Activated naive CD4-positive, alpha-beta T cell (primary cell): ENCODE measurements at places on chromosomes 7 and 10.

DNA sequence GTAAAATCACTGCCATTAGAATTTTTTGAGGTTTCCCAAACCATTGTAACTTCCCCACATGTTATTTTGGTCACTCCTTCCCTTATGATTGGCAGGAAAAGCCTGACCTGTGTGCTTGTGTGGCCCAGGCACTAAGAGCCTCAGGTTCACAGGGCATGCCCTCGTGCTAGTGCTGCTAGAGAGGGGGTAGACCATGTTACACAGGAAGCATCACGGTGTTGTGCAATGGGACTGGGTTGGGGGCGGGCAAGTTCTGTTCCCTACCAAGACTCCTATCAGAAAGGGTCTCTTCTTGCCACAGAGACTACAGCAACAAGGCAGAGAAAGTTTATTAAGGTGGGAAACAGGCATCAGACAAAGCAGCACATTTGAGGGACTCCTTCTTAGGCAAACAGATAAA lies 32.2 kb downstream of the LSM5 start:
- no peak for DNase-seq

GRCh38 chr10:18224626-18225445 lies 84.6 kb downstream of the CACNB2 start:
- DNase-seq, result no peak

DNA sequence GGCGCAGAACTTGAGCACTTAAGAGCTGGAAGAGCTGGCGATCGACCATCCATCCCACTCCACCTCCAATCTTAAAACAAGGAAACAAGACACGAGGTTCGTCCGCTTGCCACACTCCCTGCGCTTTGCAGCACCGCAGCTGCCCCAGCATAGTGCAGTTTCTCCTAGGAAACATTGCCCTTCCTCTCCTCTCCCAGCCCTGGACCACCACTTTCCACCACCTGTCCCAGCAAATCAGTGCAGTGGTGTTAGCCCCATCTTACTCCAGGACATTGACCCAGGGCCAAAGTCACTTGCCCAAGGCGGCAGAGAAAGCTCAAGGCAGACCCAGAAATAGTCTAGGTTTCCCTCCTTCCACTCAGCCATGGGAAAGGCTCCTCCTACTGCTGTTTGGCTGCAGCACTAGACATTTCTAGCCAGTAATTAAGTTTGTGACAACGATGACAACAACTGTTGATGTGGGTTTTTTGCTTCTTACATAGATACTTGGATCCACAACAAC lies 1.5 kb upstream of the PARD3 start:
- DNase-seq, result no peak

DNA sequence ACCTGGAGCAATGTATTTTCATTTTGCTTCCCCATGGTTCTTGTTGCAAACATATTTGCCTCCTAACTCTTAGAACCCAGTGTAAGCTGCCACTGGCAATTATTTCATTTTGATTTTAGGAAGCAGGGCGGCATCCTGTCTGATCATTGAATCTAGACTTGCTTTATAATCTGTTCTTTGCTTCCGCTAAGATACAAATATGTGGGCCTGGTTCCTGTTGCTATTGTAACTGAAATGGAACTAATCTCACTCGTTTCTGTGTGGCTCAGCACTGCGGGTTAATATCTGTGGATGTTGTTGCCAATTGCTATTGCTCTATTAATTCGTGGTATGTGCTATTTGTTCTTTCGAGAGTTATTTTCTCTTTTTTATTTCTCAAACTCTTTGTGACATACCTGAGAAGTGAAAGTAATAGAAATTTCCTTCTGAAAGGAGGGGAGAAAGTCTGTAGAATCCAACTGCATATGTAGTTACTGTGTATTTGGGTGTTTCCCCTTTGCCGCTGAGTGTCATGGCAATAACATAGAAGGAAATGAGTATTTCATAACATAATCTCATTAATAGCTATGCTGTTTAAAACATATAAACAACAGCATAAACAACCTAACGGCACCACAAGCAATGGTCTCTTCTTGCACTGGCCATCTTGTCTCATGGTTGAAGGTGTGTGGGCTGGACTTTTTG lies 62.4 kb downstream of the FZD1 start:
- no peak for DNase-seq

DNA sequence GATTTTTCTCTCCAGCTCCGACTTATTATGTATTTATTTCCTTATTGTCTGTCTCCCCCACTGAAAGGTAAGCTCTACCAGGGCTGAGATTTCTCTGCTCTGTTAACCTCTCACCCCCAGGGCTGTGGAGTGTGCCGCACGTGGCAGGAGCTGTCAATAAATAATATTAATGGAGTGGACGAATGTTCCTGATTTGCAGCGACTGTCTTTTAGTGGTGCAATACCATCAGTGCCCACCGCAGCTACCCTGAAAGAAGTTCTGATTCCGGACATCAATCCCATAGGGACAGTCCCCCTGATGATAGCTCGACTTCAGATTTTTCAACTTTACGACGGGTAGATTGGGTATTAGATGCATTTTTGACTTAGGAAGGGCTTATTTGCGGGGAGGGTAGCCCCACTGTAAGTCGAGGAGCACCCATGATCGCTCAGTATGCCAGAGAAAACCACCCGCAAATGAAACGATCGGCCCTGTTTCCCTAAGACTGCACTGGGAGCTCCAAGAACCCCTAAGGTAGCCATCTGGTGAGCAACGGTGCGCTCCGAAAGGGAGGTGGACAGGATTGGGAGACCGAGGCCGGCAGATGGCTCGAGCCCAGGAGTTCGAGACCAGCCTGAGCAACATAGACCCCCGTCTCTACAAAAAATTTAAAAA lies 986 bp upstream of the PPP2R2D start:
- no peak for DNase-seq

DNA sequence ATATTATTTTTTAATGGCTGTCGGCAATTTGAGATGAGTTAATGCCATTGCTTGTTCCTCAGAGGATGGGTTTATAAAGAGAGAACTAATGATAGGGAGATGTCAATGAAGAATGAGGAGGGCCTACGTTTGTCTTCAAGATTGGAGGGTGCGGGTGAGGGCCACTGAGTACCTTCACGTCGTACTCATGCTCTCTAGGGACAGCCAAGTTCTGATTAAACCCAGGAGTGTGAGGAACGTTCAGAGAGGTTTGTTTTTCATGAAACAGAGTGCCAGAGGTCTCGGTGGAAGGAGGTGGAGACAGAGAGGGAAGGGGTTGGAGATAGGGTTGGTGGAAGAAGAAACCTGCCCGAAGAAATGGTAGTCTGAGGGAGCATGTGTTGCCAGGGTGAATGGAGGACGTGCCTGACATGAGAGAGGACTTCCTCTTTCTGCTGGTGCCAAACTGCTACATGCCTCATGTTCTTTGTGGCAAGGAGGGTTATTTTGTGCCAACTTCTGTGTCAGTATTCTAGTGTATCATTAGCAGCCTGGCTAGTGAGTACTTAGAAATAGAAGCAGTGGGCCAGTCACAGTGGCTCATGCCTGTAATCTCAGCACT lies 8.9 kb downstream of the DHTKD1 start:
- DNase-seq, result no peak

DNA sequence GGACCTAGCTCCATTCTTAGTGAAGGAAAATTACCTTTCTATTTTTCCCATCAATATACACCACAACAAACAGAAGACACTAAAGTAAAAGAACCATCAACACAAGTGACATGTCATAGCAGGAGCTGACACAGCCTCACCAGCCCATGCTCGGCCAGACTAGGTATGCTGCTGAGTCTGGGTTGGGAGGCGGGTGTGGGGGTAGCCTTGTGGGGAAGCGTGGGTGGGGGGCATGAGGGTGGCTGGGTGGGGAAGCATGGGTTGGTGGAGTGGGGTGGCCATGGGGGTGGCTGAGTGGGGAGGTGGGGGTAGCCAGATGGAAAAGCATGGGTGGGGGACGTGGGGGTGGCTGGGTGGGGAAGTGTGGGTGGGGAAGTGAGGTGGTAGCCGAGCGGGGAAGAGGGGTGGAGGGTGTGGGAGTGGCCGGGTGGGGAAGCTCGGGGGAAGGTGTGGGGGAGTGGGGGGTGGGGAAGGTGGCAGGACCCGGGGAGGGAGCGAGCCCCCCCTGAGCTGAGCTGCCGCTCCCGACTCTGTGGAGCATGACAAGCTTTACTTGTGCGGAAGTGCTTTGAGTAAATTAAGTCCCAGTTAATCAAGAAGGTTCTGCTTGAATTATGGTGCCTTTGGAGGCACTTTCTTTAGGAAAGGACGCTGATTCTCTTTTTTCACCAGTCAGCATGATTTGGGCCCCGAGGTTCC lies 294.6 kb upstream of the ZNF32 start:
- DNase-seq, result no peak

- no peak for DNase-seq
These were observed 127.8 kb upstream of the RSU1 start for GRCh38 chr10:16944986-16945385.

DNA sequence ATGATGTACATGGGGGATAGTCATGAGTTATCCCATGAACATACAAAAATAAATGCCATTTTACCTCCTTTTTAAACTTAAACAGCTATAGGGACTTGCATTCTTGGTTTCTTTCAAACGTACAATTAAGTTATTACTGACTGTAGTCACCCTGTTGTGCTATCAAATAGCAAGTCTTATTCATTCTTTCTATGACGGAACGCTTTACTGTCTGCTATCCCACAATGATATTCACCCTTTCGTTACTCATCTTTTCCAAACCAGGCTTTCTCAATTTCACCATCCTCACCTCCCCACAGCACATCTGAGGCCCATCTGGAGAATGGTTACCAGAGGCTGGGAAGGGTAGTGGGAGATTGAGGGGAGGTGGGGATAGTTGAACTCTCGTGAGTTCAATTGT lies 218.8 kb downstream of the PHF14 start:
- DNase-seq, result no peak

DNA sequence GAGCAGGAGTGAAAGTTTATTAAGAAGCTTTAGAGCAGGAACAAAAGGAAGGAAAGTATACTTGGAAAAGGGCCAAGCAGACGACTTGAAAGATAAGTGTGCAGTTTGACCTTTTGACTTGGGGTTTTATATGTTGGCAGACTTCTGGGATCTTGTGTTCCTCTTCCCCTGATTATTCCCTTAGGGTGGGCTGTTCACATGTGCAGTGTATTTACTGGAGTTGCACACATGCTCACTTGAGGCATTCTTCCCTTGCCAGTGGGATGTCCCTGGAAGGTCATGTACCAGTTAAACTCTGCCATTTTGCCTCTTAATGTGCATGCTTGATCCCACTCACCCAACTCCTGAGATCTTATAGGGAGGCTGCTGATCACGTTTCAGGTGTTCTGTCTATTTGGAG lies 23.4 kb upstream of the ARHGAP12 start:
- no peak for DNase-seq

- DNase-seq, result no peak
These were observed 28.7 kb downstream of the CFAP46 start for GRCh38 chr10:132913559-132914115.

- DNase-seq, result no peak
These were observed 630.8 kb downstream of the SUGCT start for GRCh38 chr7:40765639-40766038.

DNA sequence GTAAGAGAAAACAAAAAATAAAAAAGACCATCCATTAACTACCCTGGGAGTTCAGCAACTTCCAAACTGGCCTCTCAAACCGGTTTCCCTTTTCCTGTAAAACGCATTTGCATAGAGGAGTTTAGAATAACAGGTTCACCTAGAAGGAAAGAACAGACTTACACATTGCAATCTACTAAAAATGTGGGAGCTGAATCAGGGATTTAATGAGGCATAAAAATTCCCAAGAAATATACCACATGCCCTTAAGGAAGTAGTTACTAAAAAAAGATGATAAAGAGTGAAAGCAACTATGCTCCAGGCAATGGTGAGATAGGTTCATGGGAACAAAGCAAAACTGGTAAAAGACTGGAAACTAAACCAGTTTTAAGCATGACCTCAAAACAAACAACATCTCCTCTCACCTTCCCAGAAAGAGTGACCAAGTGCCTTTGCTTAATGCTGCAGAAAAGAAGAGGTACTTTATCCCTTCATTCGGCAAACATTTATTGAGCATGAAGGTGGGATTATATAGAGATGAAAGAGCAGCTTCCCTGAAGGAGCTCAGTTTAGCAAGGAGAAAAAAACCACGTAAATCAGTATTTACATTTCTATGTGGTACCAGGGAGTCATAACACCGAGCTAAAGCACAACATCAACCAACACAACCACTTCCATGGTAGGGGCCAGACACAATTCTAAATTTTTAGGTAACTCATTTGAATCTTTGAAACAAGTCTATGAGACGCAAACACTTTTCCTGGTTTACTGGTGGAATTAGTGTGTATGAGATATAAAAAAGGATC lies 152.8 kb downstream of the SGMS1 start:
- DNase-seq, result no peak

DNA sequence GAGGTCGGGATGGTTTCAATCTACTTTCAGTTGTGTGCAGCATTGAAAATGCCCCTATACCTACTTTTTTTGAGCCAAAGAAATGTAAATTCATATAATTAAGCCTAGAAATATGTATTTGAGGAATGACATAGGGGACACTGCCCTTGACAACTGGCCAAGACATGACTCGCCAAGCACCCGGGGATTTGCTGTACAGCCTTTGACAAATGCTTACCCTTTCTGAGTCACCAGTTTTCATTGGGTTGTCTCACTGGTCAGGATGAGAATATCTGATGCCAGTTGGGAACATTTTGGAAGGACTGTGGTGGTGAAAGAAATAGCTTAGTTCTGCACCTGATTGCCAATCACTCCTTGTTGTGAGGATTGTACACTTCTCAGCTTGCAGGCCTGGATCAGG lies 166.8 kb upstream of the HABP2 start:
- no peak for DNase-seq

- DNase-seq, result no peak
These were observed 191.8 kb downstream of the HTR7 start for GRCh38 chr10:90665905-90666662.

DNA sequence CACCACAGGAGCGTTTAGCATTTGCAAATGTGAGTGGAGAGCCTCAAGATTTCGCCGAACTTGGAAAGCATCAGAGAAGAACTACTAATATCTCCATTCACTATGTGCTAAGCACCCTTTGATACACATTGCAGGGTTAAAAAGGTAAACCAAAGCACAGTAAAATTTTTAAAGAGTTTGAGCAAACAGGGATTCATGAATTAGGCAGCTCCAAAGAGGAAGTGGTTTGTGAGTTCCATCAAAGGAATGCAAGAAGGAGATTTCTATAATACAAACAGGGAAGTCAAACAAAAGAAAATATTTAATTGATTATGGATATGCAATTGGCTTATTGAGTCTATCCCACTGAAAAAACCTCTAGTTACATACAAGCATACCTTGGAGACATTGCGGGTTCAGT lies 81.1 kb upstream of the TMEM72 start:
- no peak for DNase-seq
